ENCODE measurements at places on chromosomes 4 and X.

DNA sequence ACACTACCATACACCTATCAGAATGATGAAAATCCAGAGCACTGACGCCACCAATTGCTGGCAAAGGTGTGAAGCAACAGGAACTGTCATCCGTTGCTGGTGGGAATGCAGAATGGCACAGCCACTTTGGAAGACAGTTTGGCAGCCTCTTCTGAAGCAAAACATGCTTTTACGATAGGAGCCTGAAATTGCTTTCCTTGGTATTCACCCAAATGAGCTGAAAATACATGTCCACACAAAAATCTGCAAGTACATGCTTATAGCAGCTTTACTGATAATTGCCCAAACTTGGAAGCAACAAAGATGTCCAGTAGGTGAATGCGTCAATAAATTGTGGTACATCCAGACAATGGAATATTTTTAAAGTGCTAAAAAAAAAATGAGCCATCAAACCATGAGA is 322.8 kb upstream of the FAT1 start:
- DNase-seq, result no peak

DNA sequence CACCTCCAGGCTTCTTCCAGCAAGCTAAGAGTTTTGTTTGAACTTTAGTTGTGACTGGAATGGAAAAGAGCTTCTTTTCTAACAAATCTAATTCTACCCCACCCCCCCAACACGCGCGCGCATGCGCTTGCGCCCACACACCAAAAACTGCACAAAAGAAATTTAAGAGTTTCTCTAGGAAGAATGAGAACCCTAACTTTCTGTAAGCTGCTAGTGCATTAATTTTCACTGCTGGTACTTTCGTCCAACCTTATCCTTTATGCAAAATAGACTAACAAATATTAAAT is 9.0 kb upstream of the INTU start:
- DNase-seq, result peak; percentile 30

- peak; percentile 78 for DNase-seq
Measured at GRCh38 chrX:153507484-153508178, 9.8 kb upstream of the ATP2B3 start.

DNA sequence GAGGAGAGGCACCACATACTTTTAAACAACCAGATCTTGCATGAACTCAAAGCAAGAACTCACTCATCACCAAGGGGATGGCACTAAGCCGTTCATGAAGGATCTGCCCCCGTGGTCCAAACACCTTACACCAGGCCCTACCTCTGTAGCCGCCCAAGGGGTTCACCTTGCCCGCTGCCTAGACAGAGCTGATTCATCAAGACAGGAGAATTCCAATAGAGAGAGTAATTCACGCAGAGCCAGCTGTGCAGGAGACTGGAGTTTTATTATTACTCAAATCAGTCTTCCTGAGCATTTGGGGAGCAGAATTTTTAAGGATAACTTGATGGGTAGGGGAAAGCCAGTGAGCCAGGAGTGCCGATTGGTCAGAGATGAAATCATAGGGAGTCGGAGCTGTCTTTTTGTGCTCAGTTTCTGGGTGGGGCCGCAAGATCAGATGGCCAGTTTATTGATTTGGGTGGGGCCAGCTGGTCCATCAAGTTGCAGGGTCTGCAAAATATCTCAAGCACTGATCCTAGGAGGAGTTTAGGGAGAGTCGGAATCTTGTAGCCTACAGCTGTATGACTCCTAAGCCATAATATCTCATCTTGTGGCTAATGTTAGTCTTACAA is 364.7 kb downstream of the PCDH7 start:
- no peak for DNase-seq

DNA sequence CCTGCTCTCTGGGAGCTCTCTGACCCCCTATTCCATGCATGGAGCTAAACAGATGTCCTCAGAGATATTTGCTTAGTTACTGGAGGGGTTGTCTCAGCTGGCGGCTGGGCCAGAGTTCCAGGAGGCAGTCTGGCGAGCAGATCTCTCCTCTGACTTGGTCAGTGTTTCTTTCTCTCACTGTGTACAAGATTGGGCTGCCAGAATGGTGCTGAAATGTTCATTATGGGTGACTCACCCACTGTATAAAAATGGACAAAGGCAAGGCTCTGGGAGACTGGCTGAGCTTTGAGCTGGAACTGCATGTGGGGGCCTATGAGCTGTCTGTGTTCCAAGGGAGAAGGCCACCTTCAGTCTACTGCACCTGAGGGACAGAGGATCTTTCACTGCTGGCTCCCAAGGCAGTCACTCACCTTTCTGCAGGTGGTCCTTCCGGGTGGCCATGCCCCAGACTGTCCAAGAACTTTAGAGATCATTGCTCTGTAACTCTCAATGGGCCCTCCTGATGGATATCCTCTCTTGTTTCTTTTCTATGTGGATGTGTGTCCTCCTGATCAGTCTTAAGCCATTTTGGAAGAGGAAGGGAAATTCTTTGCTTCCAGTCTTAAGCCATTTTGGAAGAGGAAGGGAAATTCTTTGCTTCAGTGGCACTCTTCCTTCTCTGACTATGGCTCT is 88.2 kb downstream of the CFAP299 start:
- no peak for DNase-seq

DNA sequence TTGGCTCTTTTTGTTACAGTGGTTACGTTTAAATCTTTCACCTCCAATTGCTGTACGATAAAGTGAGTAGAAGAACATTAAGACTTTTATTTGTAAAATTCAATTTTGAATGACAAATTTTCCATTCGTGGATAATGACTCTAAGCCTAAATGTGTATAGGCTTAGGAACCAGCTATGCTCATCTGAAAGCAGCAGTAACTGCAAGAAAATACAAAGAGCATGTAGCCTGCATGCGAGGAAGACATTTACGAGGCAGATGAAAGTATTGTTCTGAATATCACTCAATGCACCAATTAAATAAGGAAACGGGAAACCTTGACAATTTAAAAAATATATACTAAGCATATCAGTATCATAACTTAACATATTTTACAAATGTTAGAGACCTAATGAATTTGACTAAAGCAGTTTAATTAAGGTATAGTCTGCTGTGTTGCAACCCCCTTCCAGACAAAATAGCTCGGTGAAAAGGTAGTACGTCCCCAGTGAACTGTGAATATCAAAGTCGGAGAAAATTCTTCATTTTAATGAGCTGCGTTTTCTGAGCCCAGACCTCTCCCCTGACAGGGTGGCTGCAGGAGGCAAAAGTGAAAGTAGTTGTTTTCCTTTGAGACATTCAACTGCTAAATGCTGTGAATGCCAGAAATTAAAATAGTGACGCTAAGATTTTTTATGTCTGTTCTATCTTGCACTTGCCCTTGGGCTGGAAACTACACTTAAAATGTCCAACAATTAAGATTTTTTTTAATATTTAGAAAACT is 1236.5 kb upstream of the TENM3 start:
- DNase-seq, result no peak

DNA sequence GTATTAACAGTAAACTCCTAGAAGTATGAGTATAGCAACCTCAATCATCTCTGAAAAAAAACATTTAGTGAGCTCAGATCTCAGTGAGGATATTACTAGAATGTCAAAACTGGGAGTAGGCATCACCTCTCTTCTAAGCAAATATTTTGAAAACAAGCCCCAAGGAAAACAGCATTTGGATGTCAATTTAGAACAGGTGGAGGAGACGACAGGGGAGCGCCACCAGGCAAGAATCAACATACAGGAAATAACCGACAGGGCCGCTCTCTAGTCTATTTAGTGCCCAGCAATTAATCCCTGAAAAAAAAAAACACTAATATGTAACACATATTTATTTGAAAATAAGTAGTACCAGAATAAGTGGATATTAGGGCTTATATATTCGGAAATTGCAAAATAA is 940.3 kb upstream of the ADGRL3 start:
- no peak for DNase-seq

GRCh38 chr4:61400439-61401038 is 200.4 kb downstream of the ADGRL3 start:
- peak; percentile 35 for DNase-seq

DNA sequence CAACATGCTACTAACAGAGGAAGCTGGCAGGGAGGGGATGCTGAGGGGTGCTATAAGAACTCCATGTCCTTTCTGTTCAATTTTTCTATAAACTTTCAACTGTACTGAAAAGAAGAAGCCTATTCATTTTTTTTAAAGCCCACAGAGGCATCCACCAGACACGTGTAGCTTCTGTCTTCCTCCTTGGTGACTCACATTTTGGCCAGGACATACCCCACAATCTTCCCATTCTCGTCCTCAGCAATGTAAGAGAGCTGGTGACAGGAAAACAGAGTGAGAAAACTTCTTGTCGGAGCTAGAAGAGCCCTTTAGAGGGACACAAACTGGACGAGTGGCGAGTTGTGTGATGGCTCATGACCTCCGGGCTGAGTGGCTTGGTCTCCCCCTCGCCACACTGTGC is 1.1 kb downstream of the NAA10 start:
- no peak for DNase-seq

DNA sequence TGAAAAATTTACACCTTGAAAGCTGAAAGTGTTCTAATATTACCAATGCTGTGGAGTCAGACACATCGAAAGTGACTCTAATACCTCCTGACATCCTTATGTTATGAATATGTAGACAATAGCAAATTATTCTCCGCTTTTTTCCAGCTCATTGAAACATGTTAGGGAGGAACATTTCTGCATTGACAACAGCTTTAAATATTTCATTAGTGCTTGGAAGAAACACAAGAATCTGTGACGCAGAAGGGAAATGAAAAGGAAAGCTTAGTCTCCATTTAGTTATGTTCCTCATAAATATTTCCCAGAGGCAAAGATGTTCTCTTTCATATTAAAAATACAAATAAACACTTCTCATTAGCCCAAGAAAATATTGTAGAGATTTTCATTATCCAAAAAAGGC is 55.8 kb upstream of the CD99 start:
- no peak for DNase-seq

DNA sequence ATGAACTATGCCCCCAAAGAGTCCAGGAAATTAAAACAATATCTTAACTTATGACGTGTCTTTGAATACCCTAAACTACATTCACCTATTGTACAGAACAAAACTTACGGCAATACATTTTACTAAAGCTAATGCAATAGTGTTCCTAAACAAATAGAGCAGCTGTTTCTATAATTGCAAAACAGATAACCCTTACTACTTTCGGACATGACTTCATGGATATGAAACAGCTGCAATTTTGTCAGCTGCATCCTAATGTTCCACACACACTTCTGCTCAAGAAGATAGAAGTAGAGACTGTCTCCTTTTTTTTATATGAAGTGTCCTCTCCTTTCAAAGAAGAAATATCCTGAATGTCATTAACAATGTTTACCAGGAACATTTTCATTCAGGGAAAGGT is 174.9 kb downstream of the ACTRT1 start:
- DNase-seq, result peak; percentile 42

- DNase-seq, result no peak
Measured at GRCh38 chr4:142355421-142355930, 490.6 kb downstream of the INPP4B start.

DNA sequence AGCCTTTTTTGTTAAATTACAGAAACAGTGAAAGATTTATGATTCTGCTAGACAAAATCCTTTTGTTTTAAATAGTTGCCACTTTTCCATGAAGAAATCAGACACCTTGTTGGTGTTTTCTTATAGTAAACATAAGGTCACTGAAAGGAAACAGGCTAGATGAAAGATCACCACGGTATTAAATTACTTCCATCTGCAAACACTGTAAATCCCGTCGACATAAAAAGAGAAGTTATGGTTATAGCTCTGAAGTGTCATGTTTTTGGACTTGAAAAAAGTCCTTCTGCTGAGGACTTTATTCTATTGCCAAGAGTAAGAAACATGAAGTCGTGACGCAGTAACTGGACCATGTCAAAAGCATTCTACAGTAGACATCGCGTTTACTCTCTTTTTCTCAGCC is 567.6 kb upstream of the SLIT2 start:
- peak; percentile 85 for DNase-seq

GRCh38 chr4:70399319-70399718 is 1.6 kb downstream of the OPRPN start:
- DNase-seq, result no peak

- no peak for DNase-seq
Measured at GRCh38 chrX:4588466-4588865, 875.0 kb upstream of the PRKX start.

GRCh38 chrX:10166731-10167151 is 10.0 kb downstream of the CLCN4 start:
- no peak for DNase-seq

DNA sequence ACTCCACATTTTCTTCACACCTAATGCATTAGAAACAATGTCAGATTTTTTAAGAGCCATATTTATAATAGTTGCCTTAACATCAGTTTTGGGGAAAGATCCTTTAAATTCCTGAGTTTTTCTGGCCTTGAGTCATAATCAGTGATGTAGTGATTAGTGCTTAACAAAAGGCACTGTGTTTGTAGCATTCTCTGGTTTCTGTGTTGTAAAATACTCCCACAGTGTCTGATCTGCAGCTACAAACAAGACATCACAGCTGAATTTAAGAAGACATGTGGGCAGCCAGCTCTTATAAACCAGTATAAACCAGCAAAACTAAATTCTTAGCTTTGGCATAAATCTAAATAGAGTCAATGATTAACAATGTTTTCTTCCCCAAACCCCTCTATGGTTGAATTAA is 233.8 kb downstream of the FSTL5 start:
- DNase-seq, result peak; percentile 4

- DNase-seq, result no peak
Measured at GRCh38 chr4:77843628-77844027, 19.0 kb upstream of the MRPL1 start.

DNA sequence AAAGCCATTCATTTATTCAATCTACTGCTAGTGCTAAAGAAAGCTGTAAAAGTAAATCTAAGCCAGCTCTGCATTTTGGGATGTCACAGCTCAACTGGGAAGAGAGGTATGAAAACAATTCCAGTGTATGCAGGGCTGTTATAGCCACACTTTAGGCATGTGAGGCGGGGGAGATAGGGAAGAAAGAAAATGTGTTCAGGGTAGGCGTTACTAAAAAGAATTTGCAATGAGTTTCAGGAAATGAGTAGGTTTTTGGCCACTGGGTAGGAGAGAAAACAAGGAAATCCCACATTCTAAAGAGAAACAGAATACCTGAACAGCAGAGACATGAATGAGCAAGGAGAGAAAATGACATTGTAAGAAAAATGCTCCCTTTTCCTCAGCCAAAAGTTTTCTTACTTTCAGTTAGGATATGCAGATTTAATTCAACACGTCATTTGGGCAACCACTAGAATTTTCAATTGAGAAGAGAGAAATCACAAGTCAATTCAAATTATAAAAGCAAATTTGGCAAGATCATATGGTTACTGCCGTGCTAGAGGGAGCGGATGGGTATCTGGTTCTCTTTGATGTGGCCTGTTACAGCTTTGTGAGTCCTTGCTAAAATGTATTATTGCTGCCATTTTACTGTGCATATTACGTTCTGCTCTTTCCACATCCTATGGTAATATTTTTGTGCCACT is 226.3 kb downstream of the KCNIP4 start:
- DNase-seq, result no peak

GRCh38 chrX:46757052-46757451 is 1.9 kb downstream of the SLC9A7 start:
- no peak for DNase-seq

- no peak for DNase-seq
Measured at GRCh38 chr4:61665649-61666048, 465.5 kb downstream of the ADGRL3 start.

GRCh38 chr4:125961626-125962025 is 646.9 kb downstream of the FAT4 start:
- no peak for DNase-seq

All from DMS53 (cell line).